ENCODE measurements at places on chromosomes 5 and 9.

DNA sequence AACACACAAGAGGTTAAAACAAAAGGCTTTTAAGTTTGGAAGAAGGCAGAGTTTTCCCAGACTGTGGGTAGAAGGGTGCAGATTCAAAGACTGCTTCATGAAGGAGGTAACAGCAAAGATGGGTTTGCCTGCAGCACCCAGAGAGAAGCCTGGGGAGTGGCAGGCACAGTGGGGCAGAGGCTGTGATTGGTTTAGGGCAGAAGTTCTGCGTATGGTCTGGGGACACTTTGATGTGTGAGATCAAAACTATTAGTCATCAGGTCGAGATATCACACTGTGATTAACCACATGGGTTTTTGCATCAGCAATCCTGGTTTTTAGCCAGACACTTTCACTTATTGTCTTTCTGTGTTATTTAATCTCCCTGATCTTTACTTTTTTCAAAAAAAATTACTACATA, 188.8 kb upstream of the GLRA1 start:
- no peak for DNase-seq

GRCh38 chr5:106290841-106291240, 1379.9 kb downstream of the EFNA5 start:
- no peak for DNase-seq

- no peak for DNase-seq
These were observed 139.7 kb downstream of the MEF2C start for GRCh38 chr5:88743231-88743834.

- DNase-seq = no peak
These were observed 439.5 kb upstream of the CD180 start for GRCh38 chr5:67636091-67636490.

- DNase-seq = no peak
These were observed 2.5 kb upstream of the SPRY4 start for GRCh38 chr5:142327111-142327842.

GRCh38 chr5:107456281-107456715, 214.4 kb downstream of the EFNA5 start:
- no peak for DNase-seq

DNA sequence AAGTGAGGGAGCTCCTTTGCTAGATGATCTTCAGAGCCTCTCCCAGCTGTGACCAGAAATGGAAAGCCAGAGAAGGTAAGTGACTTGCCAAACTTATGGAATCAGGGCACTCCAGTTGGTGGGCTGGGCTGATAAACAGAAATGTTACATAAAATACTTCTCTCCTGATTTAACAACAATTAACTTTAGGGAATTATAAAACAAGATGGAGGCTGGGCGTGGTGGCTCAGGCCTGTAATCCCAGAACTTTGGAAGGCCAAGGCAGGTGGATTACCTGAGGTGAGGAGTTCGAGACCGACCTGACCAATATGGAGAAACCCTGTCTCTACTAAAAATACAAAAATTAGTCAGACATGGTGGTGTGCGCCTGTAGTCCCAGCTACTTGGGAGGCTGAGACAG, 899 bp upstream of the MED10 start:
- no peak for DNase-seq

GRCh38 chr9:116234081-116234480, 80.5 kb downstream of the PAPPA start:
- no peak for DNase-seq

DNA sequence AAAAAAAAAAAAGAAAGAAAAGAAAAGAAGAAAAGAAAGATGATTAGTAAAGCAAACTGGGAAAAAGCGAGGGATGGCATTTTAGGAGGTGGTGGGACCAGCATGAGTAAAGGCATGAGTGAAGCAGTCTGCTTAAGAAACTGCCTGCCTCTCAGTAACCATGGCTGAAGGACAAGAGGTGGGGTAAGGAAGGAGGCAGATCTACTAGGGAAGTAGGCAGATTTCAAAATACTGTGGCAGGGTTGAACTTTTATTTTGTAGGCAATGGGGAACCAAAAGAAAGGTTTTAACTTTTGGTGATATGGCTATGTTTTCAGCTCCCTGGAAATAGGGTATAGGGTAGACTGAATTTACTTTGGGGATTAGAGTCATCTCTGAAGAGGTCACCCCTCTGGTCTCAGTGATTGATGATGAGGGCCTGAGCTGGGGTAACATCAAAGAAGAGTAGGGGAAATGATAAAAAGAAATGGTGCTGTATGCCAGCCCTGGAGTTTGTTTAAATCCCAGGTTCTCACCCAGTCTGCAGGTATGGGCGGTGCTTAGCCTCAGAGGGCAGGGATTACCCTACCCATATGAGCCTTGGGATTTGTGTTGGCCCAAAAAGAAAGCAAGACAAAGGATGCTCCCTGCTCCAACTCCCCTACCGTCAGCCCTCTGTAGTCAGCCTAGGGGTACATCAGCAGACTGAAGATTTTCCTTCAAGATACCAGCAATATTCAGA, 316.2 kb downstream of the CWC27 start:
- no peak for DNase-seq

DNA sequence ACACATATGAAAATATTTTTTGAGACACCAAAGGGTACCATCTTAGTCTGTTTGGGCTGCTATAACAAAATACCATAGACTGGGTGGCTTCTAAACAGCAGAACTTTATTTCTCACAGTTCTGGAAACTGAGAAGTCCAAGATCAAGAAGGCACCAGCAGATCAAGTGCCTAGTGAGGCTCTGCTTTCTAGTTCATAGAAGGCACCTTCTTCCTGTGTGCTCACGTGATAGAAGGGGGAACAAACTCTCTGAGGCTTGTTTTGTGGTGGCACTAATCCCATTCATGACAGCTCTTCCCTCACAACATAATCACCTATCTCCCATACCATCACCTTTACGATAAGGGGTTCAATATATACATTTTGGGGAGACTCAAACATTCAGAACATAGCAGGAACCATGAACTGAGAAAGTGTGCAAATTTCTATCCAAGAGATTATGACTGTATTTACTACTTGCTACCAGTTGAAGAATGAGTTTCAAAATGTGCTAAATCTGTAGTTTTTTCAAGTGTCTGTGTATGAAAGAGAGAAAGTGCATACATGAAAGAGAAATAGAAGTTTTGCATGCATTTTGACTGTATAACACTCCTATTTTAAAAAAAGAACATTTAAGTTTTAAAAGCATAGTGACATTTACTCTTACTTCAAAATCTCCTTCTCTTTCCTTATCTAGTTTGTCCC, 207.3 kb downstream of the PARP8 start:
- DNase-seq = no peak

DNA sequence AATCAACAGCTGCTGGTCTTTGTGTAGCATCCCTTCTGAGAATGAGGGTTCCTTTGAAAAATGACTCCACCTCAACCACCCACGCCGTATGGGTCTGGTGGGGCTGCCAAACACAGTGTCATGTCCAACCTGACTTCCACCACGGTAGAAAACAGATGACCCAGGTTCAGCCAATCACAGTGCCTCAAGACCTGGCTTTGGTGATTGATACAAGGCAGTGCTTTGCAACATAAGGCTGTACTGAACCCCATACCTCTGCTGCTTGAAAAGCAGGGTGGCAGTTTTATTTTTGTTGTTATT, 11.5 kb upstream of the TGFBR1 start:
- no peak for DNase-seq

Data from stimulated activated CD8-positive, alpha-beta memory T cell treated with anti-CD3 and anti-CD28 coated beads, Interleukin-4, amount 100 ng/mL, for 1 hour (primary cell).